ENCODE measurements at places on chromosomes 6 and 20.

DNA sequence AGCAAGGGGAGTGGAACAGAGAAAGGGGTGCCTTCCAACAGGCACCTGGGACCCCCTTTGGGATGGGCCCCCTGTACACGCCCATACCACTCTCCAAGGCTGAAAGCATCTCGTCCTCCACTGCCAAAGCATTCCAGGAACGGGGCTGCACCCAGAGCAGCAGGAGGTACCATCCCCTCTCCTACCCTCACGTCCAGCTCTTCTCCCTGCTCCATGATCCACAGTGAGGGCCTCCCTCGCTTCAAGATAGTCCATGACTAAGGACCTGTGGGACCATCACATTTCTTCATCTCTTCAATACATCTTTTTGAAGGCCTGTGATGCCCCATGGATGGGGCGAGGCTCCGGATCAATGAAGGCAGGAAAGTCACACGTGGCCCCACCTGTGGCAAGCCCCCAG is 209.9 kb downstream of the ANKRD60 start:
- DNase-seq: no peak

- no peak for DNase-seq
Measured at GRCh38 chr6:166691746-166692145, 64.7 kb upstream of the RPS6KA2 start.

DNA sequence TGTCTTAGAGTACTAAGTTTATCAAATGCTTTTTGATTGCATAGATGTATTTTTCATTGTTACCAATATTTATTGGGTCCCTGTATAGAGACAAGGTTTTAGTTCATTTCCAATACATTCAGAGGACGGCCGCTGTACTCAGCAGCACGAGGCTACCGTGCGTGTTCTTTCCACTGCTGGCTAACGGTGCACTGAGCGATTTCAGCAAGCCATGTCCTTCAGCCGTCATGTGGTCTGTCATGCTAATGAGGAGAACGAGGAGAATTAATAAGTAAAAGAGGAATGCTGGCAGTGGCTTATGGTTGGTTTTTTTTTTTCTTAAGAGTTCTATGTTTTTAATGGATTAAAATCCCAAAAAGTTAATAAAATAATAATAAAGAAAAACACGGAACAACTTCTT is 253.6 kb downstream of the ARID1B start:
- no peak for DNase-seq

DNA sequence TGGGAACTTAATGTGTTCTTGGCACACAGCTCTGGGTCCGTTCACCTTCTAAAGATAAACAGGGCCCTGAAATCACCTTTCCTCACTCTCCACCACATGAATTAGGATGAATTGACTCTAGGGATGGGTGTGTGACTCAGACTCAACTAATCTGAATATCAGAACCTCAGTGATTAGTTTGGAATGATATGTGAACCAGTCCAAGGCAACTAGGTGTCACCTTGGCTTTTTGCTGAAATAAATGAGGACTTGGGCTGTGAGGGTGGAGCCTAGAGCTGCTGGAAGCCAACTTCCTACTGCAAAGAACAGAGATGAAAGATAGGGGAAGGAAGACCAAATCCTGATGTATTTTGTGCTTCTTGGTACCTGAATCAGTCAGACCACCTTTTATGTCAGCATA is 132.0 kb upstream of the RNF24 start:
- DNase-seq: no peak

- DNase-seq: no peak
Measured at GRCh38 chr20:45975686-45976085, 3.7 kb upstream of the ZNF335 start.

DNA sequence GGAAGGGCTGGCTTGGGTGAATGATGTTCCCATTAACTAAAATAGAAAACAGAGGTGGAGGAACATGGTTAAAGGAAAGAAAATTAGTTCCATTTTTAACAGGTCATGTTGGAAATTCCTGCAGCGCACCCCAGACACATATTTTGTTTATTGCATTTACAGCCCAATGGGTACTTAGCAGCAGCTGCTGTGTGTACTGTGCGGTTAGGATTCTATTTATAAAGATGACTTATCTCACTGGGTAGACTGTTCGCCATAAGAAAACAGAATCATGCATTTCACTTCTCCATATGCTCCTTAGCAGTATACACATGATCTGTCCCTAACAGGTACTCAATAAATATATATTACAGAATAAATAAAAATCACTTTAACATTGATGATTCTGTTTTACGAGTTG is 135.8 kb downstream of the SLC35F1 start:
- no peak for DNase-seq

Measured in BJ (cell line).